ENCODE measurements at places on chromosomes 11 and 22.
A peak's percentile ranks its signal among the peaks of the same experiment; 100 is the strongest.

DNA sequence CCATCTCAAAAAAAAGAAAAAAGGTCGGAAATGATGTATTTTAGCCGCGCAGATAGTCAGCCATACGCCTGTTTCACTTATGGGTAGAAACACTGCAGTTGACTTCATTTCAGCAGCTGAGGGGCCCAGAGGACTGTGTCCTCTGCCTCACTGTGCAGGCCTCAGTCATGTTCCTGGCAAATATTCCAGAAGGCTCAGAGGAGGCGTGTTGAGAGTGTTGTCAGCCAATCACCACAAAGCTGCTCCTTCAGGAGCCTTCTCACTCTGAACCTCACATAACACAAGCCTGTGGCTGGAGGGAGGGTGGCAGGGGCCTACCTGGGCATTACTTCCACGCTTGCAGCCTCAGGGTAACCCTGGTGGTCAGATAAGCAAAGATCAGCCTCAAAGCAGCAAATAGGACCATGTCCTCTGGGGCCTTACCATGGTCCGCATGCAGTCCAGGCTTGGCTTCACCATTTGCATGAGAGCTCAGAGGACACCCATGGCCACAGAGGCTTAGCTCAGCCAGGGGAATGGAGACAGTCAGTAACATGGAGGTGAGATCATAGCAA, 17.3 kb upstream of the TREH start:
- DNase-seq: no peak

GRCh38 chr11:68503251-68503687, 42.7 kb downstream of the PPP6R3 start:
- DNase-seq: no peak

GRCh38 chr22:16974298-16975084, 33.5 kb downstream of the GAB4 start:
- no peak for DNase-seq

- no peak for DNase-seq
Measured at GRCh38 chr11:120991830-120992686, 31.8 kb upstream of the TBCEL start.

- no peak for DNase-seq
Measured at GRCh38 chr22:43550672-43551071, 138.9 kb downstream of the MPPED1 start.

- DNase-seq: no peak
Measured at GRCh38 chr11:59271811-59272327, 59.1 kb upstream of the MPEG1 start.

DNA sequence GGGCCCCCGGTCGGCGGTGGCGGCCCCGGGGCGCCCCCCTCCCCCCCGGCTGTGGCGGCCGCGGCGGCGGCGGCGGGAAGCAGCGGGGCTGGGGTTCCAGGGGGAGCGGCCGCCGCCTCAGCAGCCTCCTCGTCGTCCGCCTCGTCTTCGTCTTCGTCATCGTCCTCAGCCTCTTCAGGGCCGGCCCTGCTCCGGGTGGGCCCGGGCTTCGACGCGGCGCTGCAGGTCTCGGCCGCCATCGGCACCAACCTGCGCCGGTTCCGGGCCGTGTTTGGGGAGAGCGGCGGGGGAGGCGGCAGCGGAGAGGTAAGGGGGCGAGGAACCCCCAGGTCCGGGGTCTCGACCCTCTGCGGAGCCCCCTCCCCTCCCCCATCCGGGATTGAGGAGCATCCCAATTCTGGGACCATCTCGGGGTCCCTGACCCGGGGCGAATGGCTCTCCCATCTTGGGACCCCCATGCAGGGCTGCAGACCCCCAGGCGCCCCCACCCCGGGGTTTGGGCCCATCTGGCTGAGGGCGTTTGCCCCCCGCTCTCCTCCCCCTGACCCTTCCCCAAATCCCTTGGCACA, 431 bp downstream of the KMT2A start:
- DNase-seq: peak; percentile 25

DNA sequence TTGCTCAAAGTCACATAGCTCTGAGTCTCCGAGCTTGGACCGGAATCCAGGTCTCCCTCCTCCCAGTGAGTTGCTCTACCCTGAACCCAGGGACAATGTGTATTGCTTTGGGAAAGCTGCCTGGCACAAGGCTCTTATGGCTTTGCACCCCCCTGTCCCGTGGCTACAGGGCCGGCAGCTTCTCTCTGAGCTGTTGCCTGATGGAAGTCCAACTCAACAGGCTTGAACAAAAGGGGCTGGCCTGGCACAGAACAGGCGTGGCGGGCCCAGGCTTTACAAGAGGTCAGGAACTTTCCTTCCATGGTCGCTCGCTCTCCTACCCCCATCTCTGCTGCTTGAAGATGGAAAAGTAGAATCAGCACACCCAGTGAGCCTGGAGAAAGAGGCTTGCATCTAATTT, 34.3 kb downstream of the MYEOV start:
- no peak for DNase-seq

GRCh38 chr11:129313541-129314297, 61.9 kb upstream of the BARX2 start:
- DNase-seq: no peak

DNA sequence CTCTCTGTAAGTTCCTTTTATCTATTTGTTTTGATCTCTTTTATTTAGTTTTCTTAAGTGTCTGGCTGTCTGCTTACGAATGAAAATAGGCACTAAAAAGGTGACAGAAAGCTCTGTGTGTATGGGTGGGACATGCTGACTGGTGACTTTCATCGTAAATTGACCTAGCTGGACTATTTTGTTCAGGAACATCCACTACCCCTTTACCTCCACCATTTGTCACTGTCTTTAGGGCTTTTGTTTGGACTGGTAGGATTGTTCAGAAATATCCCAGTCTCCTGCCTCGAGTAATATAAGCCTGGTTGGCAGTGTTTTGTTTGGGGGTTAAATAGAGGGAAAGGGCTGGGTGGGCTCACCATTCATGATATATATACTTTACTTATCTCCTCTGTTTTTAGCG, 20.9 kb downstream of the EMSY start:
- no peak for DNase-seq

GRCh38 chr11:18844753-18845367, 53.3 kb upstream of the PTPN5 start:
- no peak for DNase-seq

- DNase-seq: no peak
Measured at GRCh38 chr22:47260551-47260950, 498.1 kb downstream of the TBC1D22A start.

DNA sequence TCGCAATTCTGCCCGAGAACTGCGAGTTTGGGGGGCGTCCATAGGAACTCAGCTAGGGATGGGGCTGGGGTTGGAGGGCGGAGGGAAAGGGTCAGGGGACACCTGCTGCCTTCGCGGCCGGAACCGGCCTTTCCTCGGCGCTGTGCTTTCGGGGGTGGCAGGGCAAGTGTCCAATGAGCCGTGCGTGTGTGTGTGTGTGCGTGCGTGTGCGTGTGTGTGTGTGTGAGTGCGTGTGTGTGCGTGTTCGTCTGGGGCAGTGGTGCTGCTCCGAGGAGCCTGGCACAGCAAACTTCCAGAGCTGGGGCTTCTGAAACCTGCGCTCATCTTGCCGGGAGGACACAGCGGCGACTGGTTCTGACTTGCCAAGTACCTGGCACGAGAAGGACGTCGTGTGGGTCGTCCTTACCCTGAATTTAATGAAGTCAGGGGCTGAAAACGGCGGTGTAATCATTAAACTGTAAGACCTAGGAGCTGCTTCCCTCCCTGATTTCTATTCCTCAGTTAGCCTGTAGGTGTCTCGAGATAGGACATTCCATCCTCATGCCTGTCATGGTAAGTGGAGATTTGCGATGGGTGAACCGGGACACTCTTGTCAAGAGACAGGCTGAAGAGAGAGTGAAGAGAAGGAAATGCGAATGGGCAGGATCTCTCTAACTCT, 27.0 kb upstream of the AMOTL1 start:
- no peak for DNase-seq

- no peak for DNase-seq
Measured at GRCh38 chr22:41003066-41003465, 51.9 kb downstream of the RBX1 start.

GRCh38 chr11:2387266-2387987, 10.3 kb downstream of the CD81 start:
- no peak for DNase-seq

GRCh38 chr11:71322861-71323582, 70.6 kb upstream of the SHANK2 start:
- DNase-seq: no peak

DNA sequence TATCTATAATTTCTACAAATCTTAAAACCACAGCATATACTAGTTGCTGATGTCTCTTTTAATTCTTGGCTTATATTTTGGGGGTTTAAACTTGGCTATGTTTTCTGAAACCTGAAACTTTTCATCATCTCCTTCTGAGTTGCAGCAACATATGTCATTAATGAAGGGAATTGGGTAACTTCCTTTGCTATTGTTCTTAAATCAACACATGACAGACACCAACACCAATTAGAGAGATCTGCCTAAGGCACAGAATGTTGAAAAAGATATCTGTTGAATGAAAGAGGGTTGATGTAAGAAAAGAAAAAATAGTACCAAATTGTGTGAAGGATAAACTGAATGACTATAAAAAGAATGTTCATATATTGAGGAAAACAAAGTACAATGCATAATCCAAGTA, 10.3 kb upstream of the GAS2 start:
- no peak for DNase-seq
